ENCODE measurements at places on chromosomes 4 and X.

- no peak for DNase-seq
These were observed 3.0 kb downstream of the NSD2 start for GRCh38 chr4:1874201-1874600.

- no peak for DNase-seq
These were observed 292.2 kb downstream of the ZIC3 start for GRCh38 chrX:137858106-137858505.

DNA sequence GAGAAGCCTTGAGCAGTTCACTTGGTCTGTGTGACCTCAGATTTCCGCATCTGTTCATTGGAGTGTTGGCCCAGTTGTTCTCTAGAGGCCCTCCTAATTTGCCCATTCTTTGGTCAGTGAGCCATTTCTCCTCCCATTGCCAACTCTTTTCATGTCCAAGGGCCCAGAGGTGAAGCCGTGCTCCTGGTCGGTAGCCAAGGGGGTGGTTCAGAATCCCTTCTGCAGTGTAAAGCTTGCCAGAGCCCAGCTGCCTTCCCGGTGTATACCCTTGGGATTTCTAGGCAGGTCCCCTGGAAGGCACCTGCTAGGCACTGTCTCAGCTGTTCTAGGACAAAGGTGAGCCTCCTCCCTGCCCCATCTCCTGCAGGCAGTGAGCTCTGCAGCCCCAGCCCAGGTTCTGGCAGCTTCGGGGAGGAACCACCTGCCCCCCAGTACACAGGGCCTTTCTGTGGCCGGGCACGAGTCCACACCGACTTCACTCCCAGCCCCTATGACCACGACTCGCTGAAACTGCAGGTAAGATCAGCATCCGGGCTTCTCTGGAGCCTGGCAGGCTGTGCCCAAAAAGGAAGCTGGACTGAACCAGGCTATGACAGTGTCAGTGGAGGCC, 12.3 kb downstream of the SASH3 start:
- DNase-seq = no peak

GRCh38 chrX:83469551-83469950, 38.5 kb upstream of the POU3F4 start:
- DNase-seq = no peak

DNA sequence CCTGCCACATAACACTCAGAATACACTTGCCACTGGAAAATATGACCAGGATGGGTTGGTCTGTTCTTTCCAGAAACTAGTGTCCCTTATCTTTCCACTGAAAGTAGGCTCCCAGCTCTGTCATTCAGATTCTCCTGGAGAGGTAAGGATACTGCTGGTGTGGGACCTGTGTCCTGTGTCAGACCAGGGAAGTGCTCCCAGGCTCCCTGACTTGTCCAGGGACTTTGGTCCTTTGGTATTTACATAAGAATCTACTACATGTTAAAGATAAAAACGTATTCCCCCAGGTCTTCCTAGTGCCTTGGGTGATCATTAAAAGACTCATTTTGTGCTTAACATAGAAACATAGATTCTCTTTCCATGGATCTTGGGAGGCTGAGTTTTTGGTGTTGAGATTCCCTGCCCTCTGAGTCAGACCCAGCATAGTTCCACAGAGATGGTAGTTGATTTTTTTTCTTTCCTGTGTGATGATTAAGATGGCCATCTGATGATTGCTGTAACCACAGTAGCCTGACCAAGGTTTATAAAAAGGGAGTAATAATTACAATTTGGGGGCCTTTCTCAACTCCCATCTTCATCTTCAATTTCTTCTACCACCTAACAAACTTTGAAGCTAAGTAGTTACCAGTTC, 159.8 kb upstream of the JADE1 start:
- no peak for DNase-seq
